Activated naive CD4-positive, alpha-beta T cell treated with anti-CD3 and anti-CD28 coated beads for 36 hours (primary cell): ENCODE measurements at places on chromosomes 1 and 21.

DNA sequence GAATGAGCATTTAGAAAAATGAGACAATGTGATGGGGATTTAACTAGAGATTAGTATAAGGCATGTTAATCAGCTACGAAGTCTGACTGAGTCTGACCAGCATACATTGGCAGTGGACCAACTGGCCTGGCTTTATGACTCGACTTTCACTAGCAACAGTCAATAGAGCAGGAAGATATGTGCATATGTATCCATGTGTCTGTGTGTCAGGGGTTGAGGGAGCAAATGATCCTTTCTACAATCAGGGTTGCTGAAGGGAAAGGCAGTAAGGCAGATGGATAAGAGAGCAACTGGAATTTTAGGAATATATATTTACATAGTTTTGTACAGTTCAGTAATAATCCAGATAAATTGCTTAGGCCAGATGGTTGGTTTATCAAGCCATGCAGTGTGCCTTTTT lies 645.6 kb downstream of the PLA2G4A start:
- no peak for DNase-seq

GRCh38 chr1:84991097-84991920 lies 5.6 kb downstream of the MCOLN2 start:
- DNase-seq: no peak

GRCh38 chr1:175514387-175514953 lies 228.9 kb downstream of the TNR start:
- DNase-seq: peak; percentile 9

- DNase-seq: no peak
Observed at GRCh38 chr1:67130673-67131072, 4.1 kb downstream of the C1orf141 start.

DNA sequence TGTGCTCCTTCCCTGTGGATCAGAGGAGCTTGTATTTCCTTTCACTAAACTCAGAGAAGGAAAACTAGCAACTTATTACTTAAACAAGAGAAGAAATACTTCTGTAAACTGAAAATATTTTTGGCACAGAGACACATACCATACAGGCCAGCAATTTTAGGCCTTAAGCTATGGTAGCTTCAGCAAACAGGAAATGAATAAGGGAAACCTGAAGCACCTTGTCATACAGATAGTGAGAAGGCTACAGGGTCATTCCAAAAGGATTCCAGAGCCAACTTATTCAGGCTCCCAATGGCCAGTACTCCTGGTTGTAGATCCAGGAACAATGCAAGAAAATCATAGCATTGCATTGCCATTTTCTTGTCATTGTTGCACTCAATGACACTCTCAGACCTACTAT lies 9.1 kb upstream of the KYAT3 start:
- no peak for DNase-seq

- DNase-seq: no peak
Observed at GRCh38 chr1:2845869-2846268, 44.4 kb upstream of the TTC34 start.

- DNase-seq: peak; percentile 20
Observed at GRCh38 chr1:153774780-153775457, at the start of gene SLC27A3. Gene SLC27A3 (plus strand): TSS chr1:153775407. CDS start chr1:153775498, 91 bp downstream.

DNA sequence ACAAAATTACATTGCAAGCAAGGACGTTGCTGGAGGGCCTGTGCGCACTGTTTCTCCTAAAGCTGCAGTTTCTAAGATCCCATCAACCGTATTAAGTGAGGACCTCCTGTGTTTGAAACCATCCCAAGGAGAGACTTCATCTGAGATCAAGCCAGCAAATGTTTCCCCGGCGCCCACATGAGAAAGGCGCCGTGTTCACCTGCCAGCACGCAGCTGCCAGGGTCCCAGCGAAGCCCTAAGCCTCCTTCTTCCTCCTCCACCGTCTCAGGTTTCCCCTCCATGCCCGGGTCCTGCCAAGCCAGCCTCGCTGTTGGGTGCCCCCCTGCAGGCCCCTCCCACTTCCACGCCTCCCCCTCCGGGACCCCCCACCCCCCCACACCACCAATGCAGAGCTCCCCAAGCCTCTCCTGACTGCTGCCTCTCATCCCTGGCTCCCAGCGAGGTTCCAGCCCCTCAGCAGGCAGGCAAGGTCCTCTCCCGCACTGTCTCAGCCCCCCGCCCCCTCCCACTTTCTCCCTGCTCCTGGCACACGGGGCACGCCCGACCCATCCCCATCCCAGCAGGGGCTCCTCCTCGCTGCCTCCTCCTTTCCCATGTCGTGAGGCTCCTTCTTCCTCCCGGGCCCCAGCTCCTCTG lies 8.6 kb upstream of the TFF1 start:
- DNase-seq: no peak

DNA sequence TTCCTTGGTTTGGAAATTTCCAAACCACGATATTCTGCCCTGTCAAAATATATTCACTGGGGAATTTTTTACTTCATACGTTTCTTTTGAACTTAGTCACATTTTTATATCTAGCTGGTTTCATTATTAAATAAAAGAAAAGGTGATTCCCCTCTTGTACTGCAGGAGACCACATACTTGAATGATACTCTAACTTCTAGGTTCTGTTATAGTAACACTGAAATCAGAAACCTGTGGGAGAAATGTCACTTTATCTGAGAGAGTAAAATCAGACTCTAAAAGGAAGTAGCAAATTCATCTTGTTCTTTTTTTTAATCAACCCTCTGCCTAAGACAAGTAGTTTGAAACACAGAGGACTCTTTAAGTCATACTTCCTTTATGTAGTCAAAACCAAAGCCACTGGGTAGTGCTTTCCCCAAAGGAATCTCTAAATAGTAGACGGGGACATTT lies 34.4 kb downstream of the MRPL39 start:
- no peak for DNase-seq

DNA sequence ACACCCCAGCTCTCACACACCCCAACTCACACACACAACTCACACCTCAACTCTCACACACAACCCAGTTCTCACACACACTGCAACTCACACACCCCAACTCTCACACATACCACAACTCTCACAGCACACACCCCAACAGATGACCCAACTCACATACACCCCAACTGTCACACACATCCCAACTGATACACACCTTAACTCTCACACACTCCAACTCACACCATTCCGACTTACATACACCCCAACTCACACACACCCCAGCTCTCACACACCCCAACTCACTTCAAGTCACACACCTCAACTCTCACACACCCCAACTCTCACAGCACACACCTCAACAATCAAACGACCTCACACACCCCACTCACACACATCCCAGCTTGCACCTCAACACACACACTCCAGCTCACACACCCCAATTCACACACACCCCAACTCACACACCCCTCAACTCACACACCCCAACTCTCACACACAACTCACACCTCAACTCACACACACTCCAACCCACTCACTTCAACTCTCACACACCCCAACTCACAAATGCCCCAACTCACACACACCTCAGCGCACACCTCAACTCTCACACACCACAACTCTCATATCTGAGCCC lies 66.3 kb downstream of the SETD4 start:
- DNase-seq: no peak

DNA sequence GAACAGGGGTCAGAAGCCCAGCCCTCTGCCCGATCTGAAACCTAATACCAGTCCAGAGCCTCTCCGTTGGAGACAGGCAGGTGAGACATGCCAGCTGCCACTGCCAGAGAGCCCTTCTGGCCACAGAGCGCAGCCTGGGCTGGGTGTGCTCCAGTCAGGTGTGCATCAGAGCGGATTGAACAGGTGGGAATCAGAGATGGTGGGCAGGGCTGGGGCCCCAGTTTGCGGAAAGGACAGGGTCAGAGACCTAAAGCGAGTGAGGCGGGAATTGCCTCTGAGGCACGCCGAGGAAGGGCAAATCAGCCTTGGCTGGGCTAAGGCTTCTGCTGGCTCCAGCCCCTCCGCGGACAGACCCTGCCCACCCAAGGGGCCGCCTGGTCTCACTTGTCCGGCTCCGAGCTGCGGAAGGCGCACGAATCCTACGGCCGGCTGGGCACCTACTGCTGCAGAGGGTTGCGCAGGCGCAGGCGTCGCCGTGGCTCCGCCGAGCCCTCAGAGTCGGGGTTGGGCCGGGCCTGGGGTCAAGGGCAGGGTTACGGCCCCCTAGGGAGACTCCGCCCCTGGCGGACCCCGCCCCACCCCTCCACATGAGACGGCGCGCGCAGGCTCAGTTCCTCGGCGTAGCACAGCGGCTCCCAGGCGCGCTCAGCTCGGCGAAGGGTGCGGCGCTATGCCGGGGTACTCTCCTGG lies 10.3 kb downstream of the CPLANE2 start:
- DNase-seq: no peak

DNA sequence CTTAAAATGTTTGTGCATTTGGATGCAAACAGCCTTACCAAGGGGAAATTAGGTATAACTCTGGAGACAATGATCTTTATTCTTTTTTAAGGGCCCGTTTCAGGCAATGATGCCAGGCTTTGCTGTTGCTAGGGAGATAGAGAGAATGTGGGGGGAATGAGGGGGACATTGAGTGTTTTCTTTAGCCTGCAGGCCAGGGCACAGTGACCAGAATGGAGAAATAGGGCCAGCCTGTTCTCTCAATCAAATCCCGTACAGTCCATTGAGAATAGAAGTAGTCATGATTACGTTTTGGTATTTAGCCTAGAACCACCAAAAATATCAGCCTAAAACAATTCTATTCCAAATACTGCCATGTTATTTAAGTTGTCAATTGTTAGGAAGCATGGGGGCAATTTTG lies 49.0 kb downstream of the RGS7 start:
- DNase-seq: no peak

DNA sequence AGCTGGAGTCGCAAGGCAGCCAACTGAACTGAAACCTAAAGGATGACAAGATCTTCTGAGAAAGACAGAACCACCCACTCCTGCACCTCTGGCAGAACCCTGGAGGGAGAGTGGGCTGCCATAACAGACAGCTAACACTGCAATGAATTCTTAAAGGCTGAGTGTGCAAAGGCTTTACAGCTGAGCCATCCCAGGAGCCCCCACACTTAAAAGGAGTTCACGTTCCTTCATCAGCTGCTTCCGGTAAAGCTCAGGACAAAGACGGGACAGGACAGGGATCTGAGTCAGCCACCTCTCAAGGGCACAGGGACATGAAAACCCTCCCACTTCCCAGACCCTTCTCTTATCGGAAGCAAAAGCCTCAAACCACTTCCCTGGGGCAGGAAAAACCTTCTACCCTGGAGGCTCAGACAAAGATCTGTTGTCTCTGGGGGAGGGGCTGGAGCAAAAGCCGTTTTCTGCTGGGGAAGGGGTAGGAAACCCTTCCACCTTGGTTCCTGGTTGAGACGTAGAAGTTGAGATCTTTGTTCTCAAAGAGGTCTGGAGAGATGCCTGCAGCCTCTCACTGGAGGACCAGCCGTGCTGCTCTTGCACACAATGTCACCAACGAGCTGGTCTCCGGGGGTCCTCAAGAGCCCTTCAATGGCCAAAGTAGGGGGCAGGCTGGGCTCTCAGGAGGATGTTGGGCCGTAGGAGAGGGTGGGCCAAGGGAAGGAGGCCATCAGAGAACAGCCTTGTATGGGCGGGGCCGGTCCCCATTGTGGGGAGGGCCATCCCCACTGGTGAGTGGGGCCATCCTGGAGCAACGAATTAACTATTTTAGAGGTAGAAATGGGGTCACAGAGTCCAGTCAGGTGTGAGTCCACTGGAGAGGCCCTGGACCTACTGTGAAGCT lies 452.4 kb downstream of the PTPRU start:
- DNase-seq: peak; percentile 19

DNA sequence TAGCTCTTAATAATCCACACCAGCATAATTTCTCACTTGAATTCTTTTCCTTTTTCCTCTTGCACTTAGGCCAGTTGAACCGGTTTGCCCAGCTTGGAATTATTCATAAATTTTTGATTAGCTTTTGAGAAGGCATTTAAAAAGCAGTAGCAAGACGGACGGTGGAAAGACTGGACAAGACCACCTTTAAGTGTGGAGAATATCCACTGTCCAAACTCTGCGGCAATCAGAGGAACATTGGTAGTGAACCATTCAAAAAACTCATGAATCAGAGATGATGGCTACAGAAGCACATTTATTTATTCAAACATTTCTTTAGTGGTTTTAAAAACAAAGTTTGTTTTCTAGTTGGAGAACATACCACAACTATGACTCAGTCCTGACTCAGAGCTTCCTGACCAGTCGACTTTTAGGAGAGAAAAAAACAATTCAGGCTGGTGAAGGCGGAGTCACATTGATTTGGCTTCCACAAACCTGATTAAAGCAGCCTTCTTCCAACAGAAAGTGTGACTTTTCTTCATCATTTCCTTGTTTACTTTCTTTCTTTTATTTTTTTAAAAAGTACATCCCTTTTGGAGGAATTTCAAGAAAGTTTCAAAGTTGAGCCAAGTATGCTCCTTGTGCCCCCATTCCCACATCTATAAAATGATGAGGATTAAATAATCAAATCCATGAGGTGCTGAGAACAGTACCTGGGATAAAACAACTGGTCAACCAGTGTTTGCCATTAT lies 128.8 kb downstream of the ADSS2 start:
- peak; percentile 34 for DNase-seq

GRCh38 chr1:65846866-65847265 lies 54.2 kb downstream of the PDE4B start:
- DNase-seq: no peak

DNA sequence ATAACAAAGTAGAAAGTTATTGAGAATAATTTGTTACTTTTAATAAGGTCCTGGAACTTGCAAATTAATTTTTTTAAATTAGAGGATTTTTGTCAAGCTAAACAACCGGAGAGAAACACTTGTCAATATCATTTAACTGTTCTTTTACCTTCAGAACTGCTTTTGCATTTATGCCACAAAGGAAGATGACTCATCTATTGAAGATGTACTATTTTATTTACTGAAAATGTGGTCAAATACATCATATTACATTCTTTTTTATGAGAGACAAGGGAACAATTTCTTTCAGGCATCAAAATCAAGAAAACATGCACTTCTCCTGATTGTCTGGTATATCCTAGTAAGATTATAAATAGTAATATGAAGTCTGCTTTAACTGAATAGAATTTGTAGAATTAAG lies 558.2 kb upstream of the PRMT6 start:
- no peak for DNase-seq

- peak; percentile 22 for DNase-seq
Observed at GRCh38 chr1:207309745-207310273, 11.7 kb upstream of the CD55 start.

DNA sequence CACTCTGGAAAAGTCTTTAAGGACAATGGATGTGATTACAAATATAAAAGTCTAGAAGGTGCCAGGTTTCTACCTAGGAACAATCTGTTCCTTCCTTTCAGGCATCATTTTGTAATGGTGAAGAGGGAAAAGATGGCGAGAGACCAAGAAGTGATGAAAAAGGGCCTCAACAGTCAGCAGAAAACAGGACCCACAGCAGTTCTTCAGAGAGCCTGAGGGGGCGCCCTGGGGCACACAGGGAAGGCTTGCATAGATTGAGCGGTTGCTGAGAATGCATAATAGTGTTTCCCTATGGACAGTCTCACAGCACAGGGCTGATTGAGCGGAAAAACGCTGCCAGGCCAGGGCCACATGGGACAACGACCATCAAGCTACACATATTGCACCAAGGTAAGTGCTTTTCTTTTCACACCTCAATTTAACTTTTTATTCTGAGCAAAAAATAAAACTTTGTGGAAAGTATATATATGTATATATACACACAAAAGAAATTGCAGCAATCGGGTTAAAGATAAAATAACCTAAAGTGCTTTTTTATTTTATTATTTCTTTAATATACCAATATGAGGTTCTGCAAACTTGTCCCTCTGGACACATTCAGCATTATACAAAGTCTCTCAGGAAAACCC lies 3.1 kb upstream of the YRDC start:
- DNase-seq: peak; percentile 73

- DNase-seq: no peak
Observed at GRCh38 chr1:228851193-228851592, 115.9 kb downstream of the RHOU start.
